CD4-positive, alpha-beta T cell (primary cell): ENCODE measurements at places on chromosomes 2 and 18.

DNA sequence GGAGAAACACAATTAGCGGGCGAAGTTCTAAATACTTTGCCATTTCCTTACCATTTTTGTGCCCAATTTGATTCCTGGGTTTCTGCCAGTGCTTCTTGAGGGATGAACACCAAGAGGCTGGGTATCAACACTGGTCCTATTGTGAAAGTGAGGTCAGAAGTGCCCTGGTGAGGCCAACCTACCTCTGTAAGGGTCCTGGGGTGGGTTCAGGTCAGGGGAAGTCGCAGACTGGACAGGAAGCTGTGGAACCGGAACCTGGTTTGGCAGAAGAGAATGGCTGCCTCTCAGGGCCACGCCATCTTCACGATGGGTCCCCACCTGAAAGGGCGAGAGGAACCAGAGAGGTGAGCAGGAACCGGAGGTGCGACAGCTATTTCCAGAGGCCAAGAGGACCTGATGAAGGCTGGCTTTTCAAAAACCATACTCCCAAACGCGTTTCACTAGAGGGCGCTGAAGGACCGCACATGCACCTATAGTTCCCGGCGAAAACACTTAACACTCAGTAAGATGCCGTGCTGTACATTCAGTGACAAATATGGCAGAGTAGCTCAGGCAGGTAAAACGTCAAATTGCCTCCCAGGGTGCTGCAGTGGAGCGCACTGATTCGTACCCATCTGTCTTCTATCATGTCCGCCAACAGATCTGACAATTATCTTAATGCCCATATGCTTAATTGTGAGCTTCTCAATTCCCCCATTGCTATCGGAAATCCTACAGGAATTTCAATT is 275.3 kb upstream of the CCDC68 start:
- peak; percentile 3 for DNase-seq

GRCh38 chr2:60438653-60439052 is 114.8 kb downstream of the BCL11A start:
- no peak for DNase-seq

DNA sequence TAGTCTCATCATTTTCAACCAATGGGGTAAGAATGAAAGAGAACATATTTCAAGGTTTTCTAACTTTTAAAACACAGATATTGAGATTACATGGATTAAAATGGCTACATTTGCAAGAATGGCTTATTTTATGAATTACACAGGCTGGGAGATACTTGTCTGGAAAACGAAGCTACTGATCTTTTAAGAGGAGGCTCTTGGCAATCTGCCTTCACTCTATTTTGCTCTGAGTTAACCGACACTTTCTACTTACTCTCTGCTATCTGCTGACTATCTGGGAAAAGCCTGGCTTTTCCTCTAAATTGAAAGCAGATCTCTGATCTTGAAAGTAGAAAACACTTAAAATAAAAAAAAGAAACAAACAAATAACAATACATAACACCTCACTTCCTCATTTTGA is 325.4 kb upstream of the LINC00305 start:
- DNase-seq: no peak

GRCh38 chr2:155377266-155377680 is 678.8 kb downstream of the KCNJ3 start:
- DNase-seq: no peak

DNA sequence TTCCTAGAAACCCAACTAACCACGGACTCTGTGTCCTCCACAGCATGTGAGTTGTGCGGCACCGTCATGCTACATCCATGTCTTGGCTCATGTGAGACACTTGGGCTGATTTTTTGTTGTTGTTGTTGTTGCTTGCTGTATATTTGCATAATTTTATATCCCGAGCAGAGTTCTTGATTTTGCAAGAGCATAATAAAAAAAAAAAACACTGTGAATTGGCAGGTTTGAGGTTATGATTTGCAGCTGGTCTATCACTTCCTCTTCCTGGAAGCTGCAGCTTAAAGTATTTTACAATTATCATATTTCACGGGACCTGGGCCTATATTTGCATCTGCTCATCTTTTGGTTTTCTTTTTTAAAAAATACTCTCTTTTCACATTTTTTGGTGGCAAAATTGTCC is 142.3 kb upstream of the NRP2 start:
- DNase-seq: no peak

DNA sequence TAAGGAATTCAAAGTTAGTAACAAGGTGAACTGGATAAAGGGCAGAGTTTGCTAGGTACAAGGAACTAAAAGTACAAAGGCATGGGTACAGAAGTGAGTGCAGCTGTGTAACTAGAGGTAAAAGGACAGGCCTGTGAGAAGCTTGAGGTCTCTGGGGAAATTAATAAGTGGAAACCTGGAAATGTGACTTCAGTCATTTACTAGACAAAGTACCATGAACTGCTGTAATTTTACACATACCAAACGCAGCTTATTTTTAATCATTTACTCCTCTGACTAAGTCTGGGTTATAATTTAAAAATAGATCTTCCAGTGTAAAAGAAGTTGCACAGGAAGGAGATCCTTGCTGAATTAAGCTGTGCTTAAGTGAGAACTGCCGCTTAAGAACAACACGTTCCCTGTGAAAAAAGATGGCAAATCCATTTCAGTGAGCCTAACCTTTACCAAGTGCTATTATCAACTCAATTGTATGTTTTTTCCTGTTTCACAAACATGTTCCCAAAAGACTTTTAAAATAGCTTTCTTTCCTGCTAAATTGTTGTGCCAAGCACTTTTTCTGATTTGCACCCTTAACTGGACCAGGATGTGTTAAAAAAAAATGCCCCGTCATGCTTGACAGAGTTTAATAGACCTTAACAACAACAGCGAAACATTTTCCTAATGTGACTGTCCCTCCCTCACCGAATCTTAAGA is 44.3 kb downstream of the CALCRL start:
- DNase-seq: no peak

DNA sequence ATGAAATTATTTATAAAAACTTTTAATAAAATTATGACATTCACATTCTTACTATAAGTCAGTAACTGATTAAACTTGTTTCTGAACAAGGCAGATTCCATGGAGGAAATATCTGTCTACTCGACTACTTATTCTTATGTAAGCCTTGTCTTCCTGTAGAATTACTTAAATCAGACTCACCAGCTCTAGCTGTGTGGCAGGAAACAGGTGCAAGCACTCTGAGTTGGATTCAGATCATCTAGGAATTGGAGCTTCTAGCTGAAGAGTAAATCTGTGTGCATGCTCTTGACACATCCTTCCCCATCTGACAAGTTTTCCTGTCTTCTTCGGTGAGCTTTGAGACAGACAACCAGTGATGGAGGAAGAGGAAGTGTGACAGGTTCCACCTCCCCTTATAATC is 284.7 kb downstream of the TRIB2 start:
- no peak for DNase-seq

- no peak for DNase-seq
Observed at GRCh38 chr2:98378196-98378595, 31.9 kb downstream of the CNGA3 start.

DNA sequence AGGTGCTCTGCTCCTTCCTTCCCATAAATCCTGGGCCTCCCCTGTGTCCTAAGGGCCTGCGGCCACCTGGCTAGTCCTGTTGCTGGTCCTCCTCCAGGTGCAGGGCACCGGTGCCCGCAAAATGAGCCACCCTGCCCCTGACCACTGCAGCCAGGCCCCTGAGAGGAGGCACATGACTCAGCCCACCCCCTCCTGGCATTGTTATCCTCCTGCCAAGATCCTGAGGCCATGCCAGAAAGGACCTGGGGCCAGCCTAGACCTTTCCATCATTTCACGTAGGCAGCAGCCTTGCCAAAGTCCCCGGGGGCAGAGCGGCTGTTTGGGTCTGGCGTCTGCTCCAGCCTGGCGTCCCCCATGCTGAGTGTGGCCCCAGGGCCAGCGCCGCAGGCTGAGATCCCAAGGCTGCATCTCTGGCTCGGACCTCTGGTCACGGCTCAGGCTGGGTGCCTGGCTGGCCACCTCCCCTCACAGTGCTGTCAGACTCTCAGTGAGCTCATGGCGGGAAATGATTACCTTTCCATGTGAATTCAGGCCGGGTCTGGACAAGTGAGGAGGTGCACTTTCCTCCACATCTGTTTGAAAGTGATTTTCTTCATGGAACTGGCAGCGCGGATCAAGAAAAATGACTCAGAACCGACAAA is 81.0 kb downstream of the NDUFA10 start:
- no peak for DNase-seq

DNA sequence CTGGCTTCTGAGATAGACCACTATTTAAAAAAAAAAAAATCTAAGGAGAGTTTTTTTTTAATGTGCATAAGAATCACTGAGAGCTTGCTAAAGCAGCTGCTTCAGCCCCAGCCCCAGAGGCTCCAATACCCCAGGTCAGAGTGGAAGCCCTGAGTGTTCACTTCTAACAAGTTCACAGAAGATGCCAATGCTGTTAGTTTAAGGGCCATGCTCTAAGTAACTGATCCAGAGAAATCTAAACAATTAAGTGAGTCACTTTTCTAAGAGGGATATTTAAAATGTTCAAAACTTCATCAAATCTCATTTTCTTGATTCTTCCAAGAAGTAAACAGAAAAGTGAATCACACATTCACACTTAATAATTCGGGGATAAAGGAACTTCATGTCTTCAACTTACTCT is 126.4 kb upstream of the CD226 start:
- no peak for DNase-seq

DNA sequence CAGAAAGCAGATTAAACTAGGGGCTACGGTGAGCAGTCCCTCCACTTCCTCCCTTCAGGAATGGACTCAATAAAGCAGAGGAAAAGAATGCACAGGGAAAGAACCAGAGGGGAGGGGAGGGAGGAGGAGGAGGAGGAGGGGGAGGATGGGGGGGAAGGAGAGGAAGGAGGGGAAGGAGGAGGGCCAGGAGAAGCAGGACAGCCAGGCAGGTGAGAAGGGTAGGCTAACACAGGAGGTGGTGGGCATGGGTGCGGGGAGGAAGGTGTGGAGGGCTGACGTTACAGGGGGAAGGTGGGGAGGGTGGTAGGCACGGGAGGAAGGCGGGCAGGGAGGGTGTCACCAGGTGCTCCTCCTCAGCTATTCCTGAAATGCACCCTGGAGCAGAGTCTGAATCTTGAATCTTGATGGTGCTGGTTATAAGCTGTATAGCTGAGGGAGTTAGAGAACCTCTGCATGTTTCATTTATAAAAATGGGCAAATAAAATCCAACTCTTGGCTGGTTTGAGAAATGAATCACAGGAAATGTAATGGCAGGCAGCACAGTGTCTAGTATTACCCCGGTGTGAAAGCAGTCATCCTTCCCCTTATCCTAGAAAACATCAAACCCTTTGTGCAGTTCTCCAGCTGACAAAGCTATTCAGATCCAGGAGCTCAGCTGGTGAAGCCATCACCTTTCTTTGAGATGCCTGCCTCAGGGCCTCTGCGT is 3.4 kb downstream of the TMEM18 start:
- DNase-seq: no peak

DNA sequence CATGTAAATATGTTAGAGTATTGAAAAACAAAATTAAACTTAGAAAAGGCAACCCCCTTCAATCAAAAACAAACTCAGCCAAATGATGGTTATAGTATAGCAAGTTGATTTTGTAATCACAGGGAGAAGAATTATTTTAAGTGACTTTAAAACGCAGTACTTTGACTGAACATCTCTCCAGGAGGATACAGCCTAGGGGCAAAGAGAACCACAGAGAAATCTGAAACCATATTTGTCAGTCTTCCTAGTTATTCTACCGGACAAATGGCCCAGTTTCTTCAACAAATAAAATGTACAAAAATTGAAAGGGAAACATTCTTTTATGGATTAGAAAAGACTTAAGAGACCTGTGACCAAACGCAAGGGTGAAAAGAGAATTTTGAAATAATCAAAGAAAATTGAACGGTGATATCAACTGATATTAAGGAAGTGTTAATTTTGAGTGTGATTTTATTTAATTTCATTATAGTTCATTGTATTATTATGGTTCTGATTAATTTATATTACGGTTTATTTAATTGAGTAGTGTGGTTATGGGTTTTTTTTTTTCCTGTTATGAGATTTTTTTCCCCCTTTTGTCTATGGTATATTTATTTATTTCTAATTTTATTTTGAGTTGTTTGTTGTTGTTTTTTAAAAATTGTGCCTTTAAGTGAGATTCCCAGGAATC is 75.3 kb downstream of the HNRNPLL start:
- DNase-seq: no peak
